ENCODE measurements at places on chromosomes 2 and 18.

DNA sequence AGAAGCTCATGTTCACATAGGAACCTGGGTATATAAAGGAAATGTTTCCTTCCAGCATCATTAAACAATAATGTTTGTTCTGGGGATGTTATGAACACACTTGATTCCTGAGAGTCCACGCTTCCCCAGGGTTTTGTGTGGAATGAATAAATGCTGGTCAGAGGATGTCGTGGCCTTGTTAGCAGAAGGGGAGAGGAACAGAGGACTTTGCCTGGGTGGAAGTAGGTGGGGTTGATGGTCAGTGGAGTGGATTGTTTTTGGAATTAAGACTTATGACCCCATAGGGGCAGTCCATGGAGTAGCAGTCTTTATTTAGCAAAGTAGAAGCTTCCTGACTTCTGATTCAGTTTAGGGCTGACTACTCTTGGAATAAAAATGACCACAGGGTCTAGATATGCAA lies 139.6 kb downstream of the MYO1B start:
- no peak for DNase-seq
- no peak overlapping the region for H3K4me3 ChIP-seq
- no peaks in the 10 kb centered on the region for H3K4me1 ChIP-seq
- H3K27ac ChIP-seq: no peak overlapping the region
- no peaks in the 10 kb centered on the region for H3K36me3 ChIP-seq
- H3K27me3 ChIP-seq: no peaks in the 10 kb centered on the region

GRCh38 chr2:227881866-227882517 lies 10.6 kb downstream of the DAW1 start:
- no peaks in the 10 kb centered on the region for H3K36me3 ChIP-seq
- DNase-seq: no peak
- no peak overlapping the region for H3K27ac ChIP-seq
- peaks cover 9% of the 10 kb centered on the region for H3K4me1 ChIP-seq
- no peaks in the 10 kb centered on the region for H3K27me3 ChIP-seq

DNA sequence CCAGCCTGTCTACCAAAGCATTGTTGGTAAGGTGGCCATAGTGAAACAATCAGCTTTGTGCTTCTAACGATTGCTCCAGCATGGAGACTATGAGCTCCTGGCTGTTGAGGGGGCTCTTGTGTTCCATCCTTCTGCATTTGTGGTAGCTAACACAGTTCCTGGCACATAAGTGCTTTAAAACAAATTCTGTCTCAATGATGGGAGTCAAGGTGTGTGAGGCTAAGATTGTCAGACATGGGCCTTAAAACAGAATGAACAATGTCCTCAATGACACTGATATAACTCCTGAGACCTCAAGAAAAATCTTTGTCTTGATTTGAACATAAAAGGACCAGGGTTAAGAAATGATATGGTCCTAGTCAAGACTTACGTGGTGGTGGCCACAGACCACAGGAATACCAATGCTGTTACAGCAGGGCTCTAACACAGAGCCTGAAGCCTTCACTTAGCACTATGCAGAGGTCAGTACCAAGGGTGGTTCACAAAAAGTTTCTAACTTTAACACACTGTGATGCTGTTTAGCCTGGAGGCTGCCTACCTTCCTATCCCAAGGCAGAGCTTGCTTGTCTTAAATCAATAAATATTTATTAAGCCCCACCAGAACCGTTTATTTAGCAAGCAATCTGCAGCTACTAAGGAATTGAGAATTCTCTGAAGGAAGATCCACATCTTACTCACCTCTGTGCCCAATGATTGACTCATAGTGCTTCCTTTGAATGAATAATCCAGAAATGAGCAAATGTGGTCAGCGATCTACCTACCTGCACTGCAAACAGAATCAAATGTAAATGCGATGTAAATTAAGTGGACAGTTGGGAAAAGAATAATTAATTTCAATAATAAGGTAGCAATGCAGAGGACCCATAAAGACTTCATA lies 35.1 kb downstream of the EVA1A start:
- no peak for DNase-seq
- H3K36me3 ChIP-seq: no peaks in the 10 kb centered on the region
- H3K4me1 ChIP-seq: peaks cover 5% of the 10 kb centered on the region

DNA sequence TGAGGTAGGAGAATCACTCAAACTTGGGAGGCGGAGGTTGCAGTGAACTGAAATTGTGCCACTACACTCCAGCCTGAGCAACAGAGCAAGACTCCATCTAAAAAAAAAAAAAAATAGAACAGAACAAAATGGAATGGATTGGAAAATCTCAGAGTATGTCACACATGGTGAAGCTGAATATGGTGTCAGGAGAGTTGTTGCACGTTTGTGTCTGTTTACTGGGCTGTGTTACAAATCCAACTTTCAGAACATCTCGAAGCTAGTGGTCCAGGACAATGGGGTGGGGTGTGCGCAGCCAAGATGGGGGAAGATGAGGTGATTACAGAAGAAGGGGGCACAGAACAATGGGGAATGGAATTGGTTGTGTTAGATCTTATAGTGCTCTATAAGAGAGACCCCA lies 17.6 kb downstream of the SAG start:
- H3K4me1 ChIP-seq: peaks cover 29% of the 10 kb centered on the region
- H3K4me3 ChIP-seq: no peak overlapping the region
- H3K27me3 ChIP-seq: peaks cover 22% of the 10 kb centered on the region
- no peak overlapping the region for H3K27ac ChIP-seq
- no peaks in the 10 kb centered on the region for H3K36me3 ChIP-seq
- no peak for DNase-seq

- H3K4me1 ChIP-seq: no peaks in the 10 kb centered on the region
- H3K4me3 ChIP-seq: no peak overlapping the region
- H3K27me3 ChIP-seq: peaks cover 5% of the 10 kb centered on the region
- H3K36me3 ChIP-seq: no peaks in the 10 kb centered on the region
- DNase-seq: no peak
- no peak overlapping the region for H3K27ac ChIP-seq
Observed at GRCh38 chr2:6741229-6741628, 124.5 kb downstream of the CMPK2 start.

DNA sequence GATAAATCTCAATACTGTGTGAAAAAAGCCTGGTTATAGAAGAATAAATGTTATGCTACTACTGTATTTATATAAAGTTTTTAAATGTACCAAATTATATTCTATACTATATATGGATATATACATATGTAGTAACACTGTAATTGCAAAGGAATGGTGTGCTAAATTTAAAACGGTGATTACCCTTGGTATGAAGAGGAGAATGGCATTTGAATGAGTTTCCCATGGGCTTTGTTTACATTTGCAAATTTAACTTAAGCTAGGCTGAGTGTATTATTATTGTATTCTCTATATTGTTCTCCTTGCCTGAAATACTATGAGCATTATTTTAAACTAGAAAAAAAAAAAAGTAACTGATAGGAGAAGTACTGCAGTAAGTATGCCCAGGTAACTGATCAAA lies 4.7 kb upstream of the SP3 start:
- peaks cover 16% of the 10 kb centered on the region for H3K27me3 ChIP-seq
- H3K4me3 ChIP-seq: no peak overlapping the region
- H3K4me1 ChIP-seq: peaks cover 17% of the 10 kb centered on the region
- no peak for DNase-seq

DNA sequence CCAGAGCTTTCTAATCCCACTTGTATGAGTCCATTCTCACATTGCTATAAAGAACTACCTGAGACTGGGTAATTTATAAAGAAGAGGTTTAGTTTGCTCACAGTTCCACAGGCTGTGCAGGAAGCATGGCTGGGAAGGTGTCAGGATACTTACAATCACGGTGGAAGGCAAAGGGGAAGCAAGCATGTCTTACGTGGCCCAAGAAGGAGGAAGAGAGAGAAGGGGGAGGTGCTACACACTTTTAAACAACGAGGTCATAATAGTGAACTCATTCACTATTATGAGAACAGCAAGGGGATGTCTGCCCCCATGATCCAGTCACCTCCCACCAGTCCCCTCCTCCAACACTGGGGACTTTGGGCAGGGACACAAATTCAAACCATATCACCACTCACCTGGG lies 67.8 kb downstream of the TTC32 start:
- no peaks in the 10 kb centered on the region for H3K36me3 ChIP-seq
- H3K4me1 ChIP-seq: no peaks in the 10 kb centered on the region
- H3K27ac ChIP-seq: no peak overlapping the region
- no peak for DNase-seq
- no peak overlapping the region for H3K4me3 ChIP-seq
- H3K27me3 ChIP-seq: peaks cover 13% of the 10 kb centered on the region

DNA sequence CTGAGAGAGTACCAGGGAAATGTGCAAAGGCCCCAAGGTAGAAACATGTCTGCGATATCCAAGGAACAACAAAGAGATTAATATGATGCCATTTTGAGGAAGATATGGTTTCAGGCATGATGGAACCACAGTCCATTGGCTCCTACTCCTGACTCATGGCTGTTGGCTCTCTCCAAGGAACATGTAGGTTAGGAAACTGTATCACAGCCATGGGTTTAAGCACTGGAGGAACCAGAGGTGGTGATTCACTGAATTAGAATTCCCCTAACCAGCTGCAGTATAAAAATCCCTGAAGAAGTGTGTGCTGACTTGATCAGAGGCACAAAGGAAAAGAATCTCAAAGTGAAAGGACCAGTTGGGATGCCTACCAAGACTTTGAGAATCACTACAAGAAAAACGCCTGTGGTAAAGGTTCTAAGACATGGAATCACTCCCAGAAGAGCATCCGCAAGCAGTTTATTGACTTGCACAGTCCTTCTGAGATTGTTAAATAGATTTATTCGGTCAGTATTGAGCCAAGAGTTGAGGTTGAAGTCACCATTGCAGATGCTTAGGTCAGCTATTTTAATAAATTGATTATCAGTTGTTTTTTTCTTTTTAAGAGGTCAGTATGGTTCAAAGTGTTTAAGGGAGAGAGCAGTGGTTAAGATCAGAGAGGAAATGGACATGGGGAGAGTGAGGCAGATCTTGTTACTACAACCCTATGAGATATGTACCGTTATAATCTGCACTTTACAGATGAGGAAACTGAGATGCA lies 110.7 kb upstream of the OTX1 start:
- H3K27me3 ChIP-seq: no peaks in the 10 kb centered on the region
- no peak overlapping the region for H3K4me3 ChIP-seq
- no peak for DNase-seq
- H3K27ac ChIP-seq: no peak overlapping the region

- no peaks in the 10 kb centered on the region for H3K27me3 ChIP-seq
- DNase-seq: no peak
Observed at GRCh38 chr2:160356485-160356884, 137.1 kb downstream of the RBMS1 start.

GRCh38 chr18:62177271-62177670 lies 9.6 kb downstream of the PIGN start:
- no peak overlapping the region for H3K4me3 ChIP-seq
- no peak for DNase-seq
- no peaks in the 10 kb centered on the region for H3K27me3 ChIP-seq
- no peak overlapping the region for H3K27ac ChIP-seq
- no peaks in the 10 kb centered on the region for H3K4me1 ChIP-seq

DNA sequence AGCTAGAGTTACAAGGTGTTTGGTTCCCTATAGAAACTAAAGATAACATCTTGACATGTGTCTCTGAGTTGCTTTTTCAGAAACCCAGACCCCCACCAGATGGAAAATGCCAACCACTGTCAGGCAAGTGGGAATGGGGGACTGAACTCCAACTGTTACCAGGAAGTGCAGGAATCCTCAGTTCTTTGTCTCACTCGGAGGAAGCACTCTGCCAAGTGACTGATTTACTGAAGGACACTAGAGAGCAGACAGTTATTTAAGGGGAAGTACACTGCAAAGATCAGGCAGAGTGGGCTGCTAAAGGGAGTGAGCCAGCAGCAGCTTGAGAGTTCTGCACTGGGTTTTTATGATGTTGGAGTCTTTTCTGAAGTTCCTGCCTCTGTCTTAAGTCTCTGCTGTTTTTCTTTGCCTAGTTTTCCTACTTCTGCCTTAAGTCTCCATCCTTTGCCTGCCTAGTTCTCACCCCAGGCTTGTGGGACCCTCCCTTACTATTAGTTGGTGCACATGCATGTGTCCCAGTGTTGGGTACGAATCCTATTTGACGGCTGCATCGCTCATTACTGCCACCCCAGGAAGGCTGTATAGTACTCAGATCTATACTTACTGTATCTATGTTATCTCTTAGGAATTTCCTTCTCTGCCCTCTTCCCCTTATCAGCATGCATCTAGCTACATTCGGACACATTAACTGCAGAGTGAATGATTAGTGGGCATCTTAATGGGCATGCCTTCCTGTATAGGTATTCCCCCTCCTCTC lies 97.1 kb downstream of the TEX51 start:
- no peak overlapping the region for H3K27ac ChIP-seq
- H3K27me3 ChIP-seq: peaks cover 4% of the 10 kb centered on the region
- peaks cover 2% of the 10 kb centered on the region for H3K4me1 ChIP-seq
- H3K4me3 ChIP-seq: no peak overlapping the region

- H3K27me3 ChIP-seq: no peaks in the 10 kb centered on the region
- H3K36me3 ChIP-seq: no peaks in the 10 kb centered on the region
- DNase-seq: no peak
Observed at GRCh38 chr2:231621051-231621879, 28.6 kb downstream of the TEX44 start.

GRCh38 chr2:138115666-138116065 lies 151.4 kb downstream of the HNMT start:
- H3K4me3 ChIP-seq: no peak overlapping the region
- no peak for DNase-seq
- H3K4me1 ChIP-seq: no peaks in the 10 kb centered on the region
- no peak overlapping the region for H3K27ac ChIP-seq
- no peaks in the 10 kb centered on the region for H3K36me3 ChIP-seq
- H3K27me3 ChIP-seq: no peaks in the 10 kb centered on the region

GRCh38 chr2:86219896-86220295 lies 20.6 kb downstream of the MRPL35 start:
- H3K27me3 ChIP-seq: no peaks in the 10 kb centered on the region
- H3K4me3 ChIP-seq: no peak overlapping the region
- no peak overlapping the region for H3K27ac ChIP-seq
- peaks cover 34% of the 10 kb centered on the region for H3K4me1 ChIP-seq
- no peak for DNase-seq

DNA sequence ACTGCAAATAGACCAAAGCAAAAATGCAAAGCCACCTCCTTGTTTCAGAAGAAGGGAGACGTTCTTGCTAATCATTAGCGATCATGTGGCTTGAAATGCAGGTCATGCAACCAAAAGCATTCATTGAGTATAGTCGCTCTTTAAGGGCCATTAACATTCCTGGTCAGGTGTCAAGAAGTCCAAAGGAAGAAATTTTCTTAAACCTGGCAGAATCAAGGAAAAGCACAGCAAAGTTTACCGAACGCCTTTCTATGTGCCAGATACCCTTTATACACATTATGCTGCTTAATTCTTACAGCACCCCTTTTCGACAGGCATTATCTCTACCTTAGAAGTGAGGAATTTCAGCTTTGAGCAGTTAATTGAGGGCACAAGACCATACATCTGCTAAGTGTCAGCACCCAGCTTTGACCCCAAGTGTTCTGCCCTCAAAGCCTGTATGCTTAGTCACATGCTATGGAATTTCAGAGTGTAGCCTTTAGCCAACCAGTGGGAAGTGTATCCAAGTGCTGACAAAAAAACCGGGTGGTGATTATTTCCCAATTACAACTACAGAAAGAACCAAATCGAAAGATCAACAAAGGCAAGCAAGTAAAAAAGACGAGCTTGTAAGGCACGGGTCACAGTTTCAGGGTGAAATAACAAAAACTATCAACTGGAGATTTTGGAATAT lies 70.8 kb downstream of the EPHA4 start:
- H3K36me3 ChIP-seq: no peaks in the 10 kb centered on the region
- H3K27ac ChIP-seq: no peak overlapping the region
- DNase-seq: no peak
- no peak overlapping the region for H3K4me3 ChIP-seq
- peaks cover 18% of the 10 kb centered on the region for H3K4me1 ChIP-seq
